ENCODE measurements at places on chromosomes 3 and 15.

- DNase-seq, result no peak
These were observed 44.9 kb upstream of the IREB2 start for GRCh38 chr15:78393137-78393536.

- no peak for DNase-seq
These were observed 32.1 kb upstream of the DENND4A start for GRCh38 chr15:65824031-65824743.

GRCh38 chr3:53420831-53421230 is 73.5 kb upstream of the DCP1A start:
- DNase-seq, result no peak

DNA sequence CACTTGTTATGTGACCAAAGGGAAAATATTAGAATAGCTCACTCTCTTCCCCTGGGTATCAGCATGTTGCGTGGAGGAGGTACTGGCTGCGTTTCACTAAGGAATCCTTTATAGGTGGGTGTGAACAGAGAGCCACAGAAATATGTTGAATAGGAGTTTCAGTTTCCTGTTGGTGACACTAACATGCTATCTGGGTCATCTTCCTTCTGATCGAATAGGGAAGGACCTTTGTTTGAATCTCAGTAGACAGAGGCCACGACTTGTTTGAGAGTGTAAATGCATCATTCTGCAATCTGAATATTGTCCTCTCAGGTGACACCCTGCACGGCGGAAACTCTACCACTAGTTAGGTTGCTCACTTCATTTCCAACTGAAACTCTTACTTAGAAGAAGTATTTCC is 157.9 kb upstream of the SLC2A2 start:
- no peak for DNase-seq
